ENCODE measurements at places on chromosomes 5 and 9.

DNA sequence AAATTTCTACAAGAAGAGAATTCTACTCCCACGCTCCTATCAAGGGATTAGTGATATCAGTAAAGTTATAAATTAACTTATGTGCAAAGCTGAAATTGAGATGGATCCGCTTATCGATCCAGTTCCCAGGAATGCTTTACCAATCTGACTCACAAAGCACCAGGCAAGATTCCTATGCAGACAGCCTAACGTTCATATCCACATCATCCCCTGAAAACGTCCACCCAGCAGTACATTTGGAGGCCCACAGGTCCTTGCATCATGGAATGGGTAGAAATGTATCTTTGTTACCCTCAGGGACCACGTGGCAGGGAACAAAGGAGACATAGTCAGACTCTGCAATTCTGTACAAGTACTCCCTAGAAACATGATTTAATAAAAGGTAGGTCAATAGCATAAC is 147.4 kb downstream of the ESM1 start:
- no peak for DNase-seq

DNA sequence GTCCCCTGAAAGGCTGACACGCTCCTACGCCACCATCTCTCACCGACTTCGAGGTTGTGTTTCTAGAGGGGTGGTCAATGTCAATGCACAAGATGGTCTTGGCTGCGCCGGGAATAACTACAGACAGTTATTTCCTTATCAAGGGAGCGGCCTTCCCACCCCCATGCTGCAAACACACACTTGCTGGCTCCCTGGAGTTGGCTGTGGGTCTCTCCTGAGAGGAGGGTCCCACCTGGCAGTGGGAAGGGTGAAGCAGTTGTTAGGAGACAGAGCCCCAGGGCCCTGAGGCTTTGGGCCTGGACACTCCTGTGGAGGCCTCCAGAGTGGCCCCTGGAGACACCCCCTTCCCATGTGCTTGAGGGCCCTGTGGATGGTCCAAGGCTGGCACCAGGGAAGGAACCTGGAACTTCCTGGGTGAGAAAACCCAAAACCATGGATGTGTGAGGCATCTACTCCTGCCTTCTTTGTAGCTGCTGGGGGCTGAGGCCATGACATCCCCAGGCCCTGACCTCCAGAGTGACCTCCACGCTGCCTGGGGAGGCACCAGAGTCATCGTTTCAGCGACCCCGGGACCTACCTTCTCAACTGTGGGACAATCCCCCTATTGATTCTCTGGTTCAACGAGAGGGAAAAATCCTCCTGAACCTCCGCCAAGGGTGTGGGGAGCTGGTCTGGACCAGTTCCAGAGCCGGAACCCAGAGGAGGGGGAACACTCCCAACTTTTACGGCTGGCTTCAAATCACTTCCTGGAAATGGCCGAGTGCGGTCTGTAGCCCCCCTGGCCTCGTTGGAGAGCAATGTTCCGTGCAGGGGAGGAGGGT is 101.1 kb upstream of the COL5A1 start:
- DNase-seq, result no peak

DNA sequence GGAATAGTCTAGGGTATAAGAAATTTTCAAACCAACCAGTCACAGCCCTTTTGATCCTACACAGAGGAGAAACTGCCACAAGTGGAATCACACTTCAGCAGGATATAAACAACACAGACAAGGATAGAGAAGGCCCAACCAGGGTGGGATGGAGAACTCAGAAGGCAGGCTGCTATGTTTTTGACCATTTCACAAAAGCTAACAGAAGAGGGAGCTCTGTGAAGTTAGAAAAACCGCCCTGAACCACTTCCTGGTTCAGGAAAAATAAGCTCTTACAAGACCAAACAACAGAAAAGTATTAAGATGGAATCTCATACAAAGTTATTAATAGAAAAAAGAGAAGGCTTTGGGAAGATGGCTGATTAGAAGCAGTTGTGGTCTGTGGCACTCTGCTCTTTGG is 960 bp upstream of the IFNB1 start:
- DNase-seq, result no peak

- DNase-seq, result no peak
Measured at GRCh38 chr5:179762079-179762780, 29.6 kb downstream of the MAML1 start.

- DNase-seq, result no peak
Measured at GRCh38 chr5:33379757-33380156, 61.0 kb upstream of the TARS1 start.

- no peak for DNase-seq
Measured at GRCh38 chr9:92184041-92184564, 68.9 kb upstream of the SPTLC1 start.

GRCh38 chr9:129574911-129575585 is 45.9 kb downstream of the C9orf50 start:
- no peak for DNase-seq

DNA sequence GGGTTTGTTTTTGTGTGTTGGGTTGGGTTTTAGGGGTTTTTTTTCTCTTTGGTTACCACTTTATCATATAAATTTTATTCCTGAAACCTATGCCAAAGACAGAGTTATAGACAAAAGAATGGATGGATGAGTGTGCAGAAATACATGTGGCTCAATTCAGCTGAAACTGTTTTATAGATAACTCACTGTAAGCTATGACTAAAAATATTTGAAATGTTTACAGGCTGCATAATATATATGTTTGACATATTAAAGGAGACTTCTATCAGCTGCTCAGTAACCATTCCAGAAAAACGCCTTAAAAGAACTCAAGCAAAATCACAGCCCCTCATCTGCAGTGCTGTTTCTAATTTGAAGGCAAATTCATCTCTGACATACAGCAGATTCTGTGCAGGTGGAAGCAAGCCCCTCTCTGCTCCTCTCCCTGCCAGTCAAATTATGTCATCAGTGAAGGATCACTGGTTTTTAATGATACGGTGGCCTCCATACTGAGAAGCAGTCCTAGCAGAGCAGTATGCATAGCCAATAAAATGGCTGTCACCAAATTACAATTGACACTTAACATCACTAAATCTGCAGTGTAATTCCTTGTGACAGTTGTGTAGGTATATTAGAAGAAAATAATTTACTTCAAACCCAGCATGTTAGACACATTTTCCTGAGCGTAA is 301.6 kb downstream of the NR2F1-AS1 start:
- DNase-seq, result no peak

DNA sequence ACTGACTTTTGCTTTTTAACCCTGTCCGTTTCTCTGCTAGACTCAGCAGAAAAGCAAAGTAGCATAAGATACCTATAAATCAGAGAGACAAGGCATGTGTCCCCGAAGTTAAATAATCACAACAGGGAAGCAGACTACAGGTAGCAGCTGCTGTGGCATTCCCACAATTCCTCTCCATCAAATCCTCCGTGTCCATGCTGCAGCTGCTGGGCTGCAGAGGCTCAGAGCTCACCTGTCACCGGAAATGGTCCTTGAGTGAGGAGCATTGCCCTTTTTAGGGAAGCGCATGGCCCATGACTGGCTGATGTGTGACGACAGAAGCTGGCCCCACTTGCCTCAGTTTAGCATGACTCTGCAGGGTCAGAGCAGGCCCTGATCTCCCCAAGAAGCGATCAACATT is 125.0 kb downstream of the MSX2 start:
- no peak for DNase-seq

- DNase-seq, result no peak
Measured at GRCh38 chr5:51194671-51195070, 188.6 kb upstream of the ISL1 start.

DNA sequence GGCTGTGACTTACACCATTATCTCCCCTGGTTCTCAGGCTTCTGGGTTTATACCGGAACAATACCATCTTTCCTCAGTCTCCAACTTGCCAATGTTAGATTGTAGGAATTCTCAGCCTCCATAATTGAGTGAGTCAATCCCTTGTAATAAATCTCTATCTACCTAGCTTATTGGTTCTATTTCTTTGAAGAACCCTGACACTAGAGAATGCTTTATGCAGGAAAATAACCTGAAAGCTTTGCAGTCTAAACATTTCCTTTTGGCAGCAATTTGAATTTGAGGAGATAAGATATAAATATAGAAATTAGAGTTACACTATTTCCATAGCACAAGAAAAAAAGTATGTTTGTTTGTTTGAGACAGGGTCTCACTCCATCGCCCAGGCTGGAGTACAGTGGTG is 278.1 kb upstream of the CDH18 start:
- DNase-seq, result no peak

- DNase-seq, result no peak
Measured at GRCh38 chr5:7245121-7245651, 150.8 kb upstream of the ADCY2 start.

GRCh38 chr5:151042453-151043093 is 22.2 kb downstream of the GPX3 start:
- no peak for DNase-seq

DNA sequence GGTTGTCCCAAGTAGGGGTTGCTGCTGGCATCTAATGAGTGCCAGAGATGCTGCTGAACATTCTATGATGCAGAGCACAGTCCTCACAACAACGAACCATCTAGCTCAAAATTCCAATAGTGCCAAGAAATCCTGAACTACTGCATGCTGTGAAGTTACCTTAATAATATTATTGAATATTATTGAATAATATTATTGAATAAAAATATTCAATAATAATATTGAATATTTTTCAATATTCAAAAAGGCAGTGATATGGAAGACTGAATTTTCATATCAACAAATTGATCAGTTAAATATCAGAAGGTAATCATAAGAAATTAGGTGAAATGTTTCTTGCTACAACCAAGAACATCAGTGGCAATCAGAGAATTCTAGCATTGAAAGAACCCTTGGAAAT is 2.8 kb downstream of the HTR4 start:
- DNase-seq, result no peak

DNA sequence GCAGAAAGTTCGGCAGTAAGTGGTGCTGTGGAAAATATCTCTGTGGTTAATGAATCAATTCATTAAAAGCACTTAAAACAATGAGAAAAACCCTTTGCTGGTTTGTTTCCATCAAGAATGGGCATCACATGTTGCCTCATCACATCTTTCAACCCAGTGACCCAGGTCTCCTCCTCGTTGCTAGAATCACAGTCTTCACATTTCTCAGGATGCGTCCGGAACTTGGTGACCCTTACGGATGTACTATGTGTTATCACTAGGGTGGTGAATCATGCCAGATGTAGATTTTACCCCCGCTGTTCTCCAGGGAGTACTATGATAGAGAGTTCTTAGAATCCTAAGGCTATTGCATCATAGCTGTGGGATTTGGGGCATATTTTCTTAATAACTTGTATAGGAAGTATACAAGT is 217.9 kb upstream of the KLF4 start:
- no peak for DNase-seq

- DNase-seq, result no peak
Measured at GRCh38 chr5:28310696-28311095, 1272.3 kb upstream of the CDH9 start.

- DNase-seq, result no peak
Measured at GRCh38 chr9:131046581-131047202, 37.7 kb downstream of the LAMC3 start.

DNA sequence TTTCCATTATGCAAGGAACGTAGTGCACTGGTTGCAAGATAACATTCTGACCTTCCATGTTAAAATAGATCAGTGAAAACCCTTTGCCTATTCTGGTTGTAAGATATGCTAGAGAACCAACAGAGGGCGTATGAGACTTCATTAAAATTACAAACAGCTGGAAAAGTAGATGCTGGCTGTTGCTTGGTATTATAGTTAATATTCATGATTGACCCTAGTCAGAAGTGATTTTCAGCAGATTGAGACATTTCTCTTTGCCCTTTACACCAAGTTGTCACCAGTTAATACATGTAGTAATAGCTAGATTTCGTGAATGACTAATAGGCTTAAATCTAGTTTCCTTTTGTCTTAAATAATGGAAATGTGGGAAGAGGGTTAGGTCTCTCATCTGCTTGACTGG is 13.8 kb upstream of the FGF18 start:
- DNase-seq, result no peak

DNA sequence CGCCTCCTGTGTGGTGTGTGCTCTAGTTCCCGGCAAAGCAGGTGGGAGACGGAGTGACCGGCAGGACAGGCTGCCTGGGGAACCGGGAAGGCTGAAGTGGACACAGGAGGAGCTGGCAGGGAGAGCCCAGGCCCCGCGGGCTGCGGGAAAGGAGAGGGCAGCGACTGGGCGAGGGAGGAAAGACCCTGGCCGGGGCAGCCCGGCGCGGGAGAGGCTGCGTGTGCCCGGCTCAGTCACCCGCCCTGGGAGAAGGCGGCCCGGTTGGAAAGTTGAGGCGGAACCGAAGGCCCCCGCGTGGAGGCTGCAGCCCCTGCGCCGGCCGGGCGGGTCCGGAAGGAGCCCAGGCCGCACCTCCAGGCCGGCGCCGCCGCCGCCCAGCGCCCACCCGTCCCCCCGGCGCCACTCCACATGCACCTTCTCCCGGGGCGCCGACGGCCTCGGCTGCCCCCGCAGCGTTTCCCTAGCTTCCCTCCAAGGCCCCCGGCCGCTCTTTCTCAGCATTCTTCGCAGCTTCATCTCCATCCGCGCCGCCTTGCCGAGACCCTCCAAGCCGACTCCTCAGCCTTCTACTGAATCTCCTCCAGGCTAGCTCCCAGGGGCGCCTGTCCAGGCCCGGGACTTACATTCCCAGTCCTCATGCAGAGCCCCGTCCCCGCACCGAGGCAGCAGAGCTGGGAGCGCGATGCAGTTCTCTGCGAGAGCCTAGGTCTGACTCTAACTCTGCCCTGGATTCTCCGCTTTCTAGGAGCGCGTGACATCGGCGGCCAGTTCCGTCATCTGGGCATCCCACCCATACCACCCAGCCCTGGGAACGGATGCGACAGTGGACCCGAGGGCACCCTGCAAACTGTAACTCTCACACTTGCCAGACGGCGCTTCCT is 152.0 kb downstream of the ERCC6L2 start:
- peak; percentile 20 for DNase-seq

DNA sequence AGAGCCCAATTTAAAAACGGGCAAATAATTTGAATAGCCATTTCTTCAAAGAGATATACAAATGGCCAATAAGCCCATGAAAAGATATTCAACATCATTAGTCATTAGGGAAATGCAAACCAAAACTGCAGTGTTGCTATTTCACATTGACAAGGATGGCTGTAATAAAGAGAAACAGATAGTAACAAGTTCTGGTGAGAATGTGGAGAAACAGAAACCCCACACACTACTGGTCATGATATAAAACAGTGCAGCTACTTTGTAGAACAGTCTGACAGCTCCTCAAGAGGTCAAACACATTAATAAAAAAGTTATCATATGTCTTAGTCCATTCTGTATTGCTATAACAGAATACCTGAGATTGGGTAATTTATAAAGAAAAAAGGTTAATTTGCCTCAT is 237.0 kb upstream of the GRAMD2B start:
- DNase-seq, result no peak

DNA sequence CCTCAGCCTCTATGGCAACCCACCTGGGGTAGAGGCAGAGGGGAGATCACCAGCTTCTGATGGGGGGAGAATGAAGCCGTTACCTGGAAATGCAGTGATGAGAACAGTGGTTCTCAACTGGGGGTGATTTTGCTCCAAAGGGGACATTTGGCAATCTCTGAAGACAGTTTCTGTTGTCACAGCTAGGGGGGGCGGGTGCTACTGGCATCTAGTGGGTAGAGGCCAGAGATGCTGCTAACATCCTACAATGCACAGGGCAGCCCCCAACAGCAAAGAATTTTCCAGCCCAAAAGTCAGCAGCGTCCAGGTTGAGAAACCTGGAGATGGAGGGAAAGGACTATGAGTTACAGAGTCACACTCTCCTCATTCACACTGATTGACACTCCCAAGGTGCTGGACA is 84.5 kb downstream of the FGF1 start:
- no peak for DNase-seq

- no peak for DNase-seq
Measured at GRCh38 chr5:131959906-131960305, 14.4 kb upstream of the MEIKIN start.
